ENCODE measurements at places on chromosomes 6 and 20. TPM values are rescaled to one million over a fixed set of nuclear protein-coding genes. Genes with fewer than 3 reads are reported as not detected.
A peak's percentile ranks its signal among the peaks of the same experiment; 100 is the strongest.

Gene TREML1
- not detected for total RNA-seq

GRCh38 chr6:64429926-64430325, 794.3 kb downstream of the PHF3 start:
- no peak for DNase-seq

DNA sequence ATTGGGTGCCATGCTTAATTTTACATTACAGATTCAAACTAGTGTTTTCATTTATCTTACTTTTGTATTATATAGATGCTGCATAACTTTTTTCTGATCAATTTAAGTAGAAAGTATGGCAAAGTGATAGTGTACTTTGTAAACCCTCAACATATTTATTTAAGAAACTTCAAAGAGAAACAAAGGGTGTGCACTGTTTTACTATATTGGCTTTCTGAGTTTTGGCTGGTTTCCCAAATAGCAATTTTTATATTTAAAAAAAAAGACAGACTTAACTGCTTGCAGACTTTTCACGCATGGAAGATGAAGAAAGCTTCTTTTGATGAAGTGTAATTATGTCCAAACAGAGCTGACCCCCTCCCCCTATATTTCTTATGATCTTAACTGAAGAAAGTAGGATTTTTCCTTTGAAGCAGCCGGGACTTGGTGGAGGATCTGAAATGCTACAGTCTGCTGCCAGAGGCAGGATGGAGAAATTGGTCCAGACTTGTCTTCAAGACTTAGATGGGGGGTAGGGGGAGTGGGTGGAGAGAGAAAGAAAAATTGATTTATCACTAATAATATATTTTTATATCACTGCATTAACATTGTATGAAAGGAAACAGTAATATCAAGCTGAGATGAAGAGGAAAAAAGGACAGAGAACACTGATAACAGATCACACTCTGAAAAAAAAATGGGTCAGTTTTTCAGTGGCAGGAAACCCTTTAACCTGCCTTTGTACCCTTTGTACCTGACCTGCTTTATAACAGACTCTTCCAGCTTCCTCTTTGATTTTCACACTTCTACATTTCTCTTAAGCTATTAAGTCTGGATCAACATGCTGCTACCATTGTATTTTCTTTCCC, 56.0 kb upstream of the SUPT3H start:
- DNase-seq, result peak; percentile 27

- DNase-seq, result no peak
These were observed 557.5 kb upstream of the NOX3 start for GRCh38 chr6:156013155-156013554.

DNA sequence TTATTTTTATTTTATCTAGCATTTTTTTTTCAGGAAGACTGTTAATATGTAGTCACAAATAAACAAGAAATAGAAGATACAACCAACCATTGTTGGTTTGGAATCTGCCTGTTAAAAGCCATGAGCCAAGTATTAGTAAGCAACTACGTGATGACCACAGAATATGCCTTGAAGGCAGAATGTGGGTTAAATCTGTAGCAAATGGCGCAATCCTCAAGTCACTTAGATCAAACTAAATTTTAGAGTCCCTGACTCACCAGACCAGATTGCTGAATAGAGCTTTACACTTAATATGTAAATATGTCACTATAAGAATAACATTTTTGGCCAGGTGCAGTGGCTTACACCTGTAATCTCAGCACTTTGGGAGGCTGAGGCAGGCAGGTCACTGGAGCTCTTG, 800.1 kb upstream of the CITED2 start:
- no peak for DNase-seq

- DNase-seq, result no peak
These were observed 240.8 kb downstream of the SMOC2 start for GRCh38 chr6:168681748-168682147.

Gene GABRR1
- total RNA-seq, result not detected

DNA sequence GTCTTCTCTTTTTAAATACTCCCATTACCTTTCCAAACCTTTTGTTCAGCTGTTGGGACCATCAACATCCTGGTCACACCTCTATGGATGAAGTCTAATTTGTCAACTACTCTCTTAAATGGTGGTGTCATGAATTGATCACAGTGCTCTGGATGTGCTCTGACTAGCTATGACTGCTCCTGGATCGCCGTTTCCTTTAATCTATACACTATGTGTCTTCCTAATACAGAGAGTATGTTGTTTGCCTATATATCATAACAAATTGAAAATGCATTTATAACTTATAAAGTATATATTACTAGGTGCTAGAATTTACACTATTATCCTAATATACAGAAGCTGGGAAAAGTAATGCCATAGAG, 357.5 kb downstream of the LAMA2 start:
- no peak for DNase-seq

Gene SLC22A2
- not detected for total RNA-seq

Gene SLC12A5
- 1.4 TPM for total RNA-seq

Gene FERMT1
- total RNA-seq, result not detected

DNA sequence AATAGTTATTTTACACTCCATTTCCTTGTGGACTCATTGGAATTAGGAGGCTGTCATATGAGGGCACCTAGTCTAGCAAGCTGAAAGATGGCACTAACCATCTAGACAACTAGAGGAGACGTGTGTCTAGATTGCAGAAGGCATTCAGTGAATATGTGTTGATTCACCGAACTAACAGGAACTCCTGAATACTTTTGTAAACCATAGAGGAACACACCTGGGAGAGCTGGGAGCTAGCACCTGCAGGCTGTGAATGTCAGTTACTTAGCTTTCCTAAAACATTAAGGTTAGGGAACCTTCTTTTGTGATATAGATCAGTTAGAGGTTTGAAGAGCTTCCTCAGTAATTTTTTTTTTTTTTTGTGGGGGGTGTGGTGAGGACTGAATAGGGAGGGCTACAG, 7.7 kb downstream of the OPN5 start:
- DNase-seq, result no peak

GRCh38 chr6:13478525-13478966, 8.9 kb downstream of the GFOD1 start:
- no peak for DNase-seq

DNA sequence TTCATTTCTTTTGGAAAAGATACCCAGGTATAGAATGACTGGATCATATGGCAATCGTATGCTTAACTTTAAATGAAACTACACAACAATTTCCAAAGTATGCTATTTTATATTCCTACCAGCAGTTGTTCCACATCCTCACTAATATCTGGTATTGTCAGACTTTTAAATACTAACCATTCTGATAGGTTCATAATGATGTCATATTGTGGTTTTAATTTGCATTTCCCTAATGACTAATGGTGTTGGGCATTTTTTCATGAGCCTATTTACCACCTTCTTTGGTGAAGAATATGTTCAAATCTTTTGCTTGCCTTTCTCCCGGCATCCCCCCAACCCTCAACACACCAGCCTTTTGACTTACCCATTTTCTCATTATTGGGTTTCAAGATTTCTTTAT, 96.2 kb upstream of the HMGN3 start:
- no peak for DNase-seq

GRCh38 chr20:52493171-52493721, 301.7 kb upstream of the ZFP64 start:
- no peak for DNase-seq

- no peak for DNase-seq
These were observed 6.7 kb upstream of the BEND3 start for GRCh38 chr6:107121964-107122495.

GRCh38 chr6:125974214-125974866, 12.0 kb upstream of the TRMT11 start:
- peak; percentile 54 for DNase-seq

Gene SLC35A1
- 4.9 TPM for total RNA-seq

DNA sequence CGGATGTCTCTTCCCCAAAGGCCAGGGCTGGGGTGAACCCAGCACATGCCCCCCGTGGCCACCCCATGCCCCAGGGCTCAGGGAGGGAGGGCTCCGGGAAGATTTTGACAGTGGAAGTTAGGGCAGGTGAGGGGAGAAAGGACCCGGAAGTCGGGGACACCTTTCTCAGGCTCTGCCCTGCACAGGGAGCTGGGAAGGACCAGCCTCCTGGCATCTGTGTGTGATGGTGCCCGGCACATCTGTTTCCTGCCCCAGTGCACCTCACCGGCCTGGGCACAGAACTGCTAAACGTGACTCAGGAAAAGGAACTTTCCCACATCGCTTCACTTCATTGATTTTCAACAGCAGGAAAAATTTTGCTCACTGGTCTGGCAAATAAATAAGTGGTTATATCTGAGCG, 141.1 kb upstream of the AFDN start:
- DNase-seq, result no peak

- no peak for DNase-seq
These were observed 607.1 kb downstream of the COL12A1 start for GRCh38 chr6:74598462-74599393.

DNA sequence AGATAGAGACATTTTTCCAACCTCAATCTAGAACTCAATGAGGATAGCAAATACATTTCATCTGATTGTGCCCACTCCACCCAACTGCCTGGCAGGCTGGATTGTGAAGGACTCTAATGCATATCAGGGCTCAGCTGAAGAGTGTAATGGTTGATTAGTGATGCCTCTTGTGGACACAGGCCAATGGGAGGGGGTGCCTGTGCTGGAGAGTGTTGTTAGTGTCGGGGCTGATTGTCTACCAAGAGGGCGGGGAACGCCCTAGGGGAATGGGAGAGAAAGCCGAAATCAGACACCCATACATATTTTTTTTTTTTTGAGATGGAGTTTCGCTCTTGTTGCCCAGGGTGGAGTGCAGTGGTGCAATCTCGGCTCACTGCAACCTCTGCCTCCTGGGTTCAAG, 103.7 kb upstream of the SALL4 start:
- DNase-seq, result no peak

DNA sequence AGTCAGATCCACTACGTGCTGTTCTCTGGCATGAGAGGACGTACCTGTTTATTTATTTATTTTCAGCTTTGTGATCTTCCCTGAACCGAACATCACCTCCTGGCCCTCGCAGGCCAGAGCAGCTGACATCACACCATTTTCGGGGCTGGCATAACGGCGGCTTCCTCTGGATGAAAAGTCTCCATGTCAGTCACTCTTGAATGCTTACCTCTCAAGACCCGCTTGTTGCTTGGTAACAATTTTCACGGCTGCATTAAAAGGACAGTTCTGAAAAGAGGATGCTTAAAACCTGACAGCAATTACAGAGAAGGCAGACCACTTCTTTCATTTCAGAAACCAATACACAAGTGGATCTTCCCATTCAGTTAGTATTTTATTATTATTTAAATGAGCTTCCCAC, 159.8 kb upstream of the CDH4 start:
- DNase-seq, result no peak

- no peak for DNase-seq
These were observed 292.7 kb downstream of the ESR1 start for GRCh38 chr6:152100183-152100618.

Gene EPPIN
- not detected for total RNA-seq

Gene PRDM13
- not detected for total RNA-seq

- no peak for DNase-seq
These were observed 35.5 kb downstream of the HLA-F start for GRCh38 chr6:29758761-29759160.

DNA sequence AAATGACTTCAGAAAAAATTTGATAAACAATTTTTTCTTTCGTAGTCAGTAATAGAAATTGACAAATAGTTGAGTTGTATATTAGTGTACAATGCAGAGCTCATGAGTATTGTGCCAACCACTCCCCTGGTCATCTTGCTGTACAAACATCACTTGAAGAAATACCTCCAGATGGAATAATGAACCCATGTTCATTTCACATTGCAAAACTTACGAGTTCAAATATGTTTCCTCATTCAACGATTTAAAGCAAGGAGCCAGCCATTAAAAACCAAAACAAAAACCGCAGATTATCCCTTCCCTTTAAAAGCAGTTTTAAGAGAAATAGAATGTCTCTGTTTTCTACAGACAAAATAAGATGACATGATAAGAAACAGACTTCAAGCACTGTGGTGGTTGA, 62.5 kb downstream of the RALGAPA2 start:
- no peak for DNase-seq

GRCh38 chr6:42099340-42100028, 42.9 kb downstream of the C6orf132 start:
- no peak for DNase-seq

- DNase-seq, result no peak
These were observed 362.2 kb upstream of the IRAK1BP1 start for GRCh38 chr6:78505178-78505577.

- peak; percentile 39 for DNase-seq
These were observed 1.4 kb downstream of the PIM1 start for GRCh38 chr6:37171201-37171969.

Gene ZBP1
- total RNA-seq, result 28.3 TPM

Gene HCK
- total RNA-seq, result 0.44 TPM

DNA sequence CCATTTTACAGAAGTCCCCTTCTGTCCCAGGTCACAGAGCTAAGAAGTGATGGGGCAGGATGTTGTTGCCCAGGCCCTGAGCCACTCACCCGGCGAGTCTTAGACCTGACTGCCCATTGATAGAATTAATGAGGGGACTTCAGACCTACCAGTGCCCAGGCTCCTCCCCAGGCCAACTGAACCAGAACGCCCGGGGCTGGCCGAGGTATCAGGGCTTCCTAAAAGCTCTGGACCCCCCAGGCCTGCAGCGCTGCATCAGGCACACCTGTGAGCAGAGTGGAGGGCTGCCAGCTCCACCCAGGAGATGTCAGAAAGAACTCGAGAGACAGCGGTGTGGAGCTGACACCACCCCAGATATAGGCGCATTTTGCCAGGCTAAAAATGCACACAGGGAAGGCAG, 3.5 kb downstream of the GPR31 start:
- no peak for DNase-seq

Gene TGM2
- not detected for total RNA-seq

DNA sequence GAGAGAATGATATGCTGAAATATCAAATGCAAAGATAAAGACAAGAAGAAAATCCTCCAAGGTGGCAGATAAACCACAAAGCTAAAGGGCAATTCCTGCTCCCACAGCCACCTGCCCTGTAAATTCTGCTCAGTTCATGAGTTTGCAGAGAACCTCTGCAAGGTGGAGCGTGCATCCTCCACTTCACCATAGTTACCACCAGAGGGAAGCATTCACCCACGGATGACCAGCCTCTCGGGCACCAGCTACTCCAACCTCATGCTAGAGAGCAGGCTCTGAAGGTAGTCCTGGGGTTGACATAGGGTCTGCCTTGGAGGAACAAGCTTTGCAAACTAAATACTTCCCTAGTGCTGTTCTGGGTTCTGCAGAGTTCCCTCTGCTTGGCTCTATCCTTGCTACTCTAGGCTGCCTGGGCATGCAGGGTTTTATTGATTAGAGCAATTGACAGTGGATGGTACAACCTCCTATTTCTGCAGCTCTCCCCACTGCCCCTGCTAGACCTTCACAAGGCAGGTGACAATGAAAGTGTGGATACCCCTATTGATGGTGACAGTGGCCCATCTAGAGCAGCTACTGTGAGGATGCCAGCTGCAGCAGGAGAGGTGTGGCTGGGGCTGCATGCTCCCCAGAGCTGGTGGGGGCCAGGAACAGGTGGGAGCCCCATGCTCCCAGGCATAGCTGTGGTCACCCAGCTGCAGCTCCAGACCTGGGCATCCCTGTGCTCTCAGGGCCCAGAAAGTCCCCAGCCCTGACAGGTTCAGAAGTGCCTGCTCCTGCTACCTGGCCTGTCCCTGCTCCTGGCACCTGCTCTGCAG, 51.1 kb downstream of the GGTLC1 start:
- peak; percentile 46 for DNase-seq

Measured in CD8-positive, alpha-beta T cell (primary cell).